ENCODE measurements at places on chromosomes 7 and 10.
A peak's percentile ranks its signal among the peaks of the same experiment; 100 is the strongest.

DNA sequence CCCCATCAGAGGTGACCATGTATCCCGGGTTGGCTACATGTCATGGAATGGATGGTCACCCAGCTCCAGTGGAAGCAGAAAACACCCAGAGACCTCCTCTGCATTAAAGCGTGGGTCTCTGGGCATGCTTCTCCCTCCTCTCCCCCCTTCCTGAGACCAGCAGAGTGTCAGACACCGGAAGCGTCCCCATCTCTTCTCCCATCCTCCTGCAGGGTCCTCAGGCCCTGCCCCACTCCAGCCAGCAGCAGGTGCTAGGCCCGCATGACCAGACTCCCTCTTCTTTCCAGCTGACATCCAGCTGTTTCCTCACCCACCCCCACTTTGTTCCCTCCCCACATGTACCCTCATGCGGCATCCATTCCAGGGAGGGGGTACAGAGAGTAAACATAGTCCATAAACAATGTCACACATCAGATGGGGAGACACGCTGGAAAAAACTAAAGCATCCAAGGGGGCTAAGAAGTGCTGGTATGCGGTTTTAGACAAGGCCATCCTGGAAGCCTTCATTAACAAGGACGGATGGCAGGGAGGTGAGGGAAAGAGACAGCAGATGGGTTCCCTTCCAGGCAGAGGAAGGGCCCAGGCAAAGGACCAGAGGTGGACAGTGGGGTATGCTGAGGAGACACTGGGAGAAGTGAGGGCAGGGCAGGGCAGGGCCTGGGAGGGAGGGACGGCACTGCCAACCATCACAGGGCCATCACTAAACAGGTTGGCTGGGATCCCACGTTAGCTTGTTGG, 12.5 kb upstream of the SLC18A3 start:
- no peak for DNase-seq

DNA sequence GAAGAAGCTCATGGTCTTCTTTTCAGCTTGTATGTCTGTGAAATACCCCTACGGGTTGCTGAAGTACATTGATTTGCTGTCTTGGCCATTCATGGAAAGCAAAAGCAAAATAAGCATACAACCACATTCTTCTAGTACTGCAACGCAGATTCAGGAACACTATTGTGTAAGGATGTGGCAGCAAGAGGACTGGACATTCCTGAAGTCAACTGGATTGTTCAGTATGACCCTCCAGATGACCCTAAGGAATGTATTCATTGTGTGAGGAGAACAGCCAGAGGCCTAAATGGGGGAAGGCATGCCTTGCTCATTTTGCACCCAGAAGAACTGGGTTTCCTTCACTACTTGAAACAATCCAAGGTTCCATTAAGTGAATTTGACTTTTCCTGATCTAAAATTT, 133.4 kb upstream of the ANKRD1 start:
- DNase-seq = no peak

DNA sequence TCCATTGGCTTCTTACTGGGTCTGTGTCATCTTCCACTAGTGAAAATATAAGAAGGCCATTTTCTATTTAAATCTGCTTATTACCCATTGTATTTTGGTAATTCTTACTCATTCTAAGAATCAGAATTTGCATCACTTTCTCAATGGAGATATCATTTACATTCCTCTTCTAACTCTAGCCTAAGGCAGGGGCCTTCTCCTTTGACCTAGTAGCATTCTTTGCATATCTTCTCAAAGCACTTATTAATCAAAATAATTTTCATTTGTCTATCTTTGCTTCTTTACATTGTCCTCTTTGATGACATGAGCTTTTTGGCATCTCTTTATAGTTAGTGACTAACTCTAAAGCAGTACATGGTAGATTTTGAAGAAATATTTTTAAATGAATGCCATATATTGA, 400.9 kb upstream of the SEMA3D start:
- DNase-seq = no peak

- DNase-seq = no peak
Observed at GRCh38 chr7:99422186-99422585, 13.4 kb downstream of the BUD31 start.

DNA sequence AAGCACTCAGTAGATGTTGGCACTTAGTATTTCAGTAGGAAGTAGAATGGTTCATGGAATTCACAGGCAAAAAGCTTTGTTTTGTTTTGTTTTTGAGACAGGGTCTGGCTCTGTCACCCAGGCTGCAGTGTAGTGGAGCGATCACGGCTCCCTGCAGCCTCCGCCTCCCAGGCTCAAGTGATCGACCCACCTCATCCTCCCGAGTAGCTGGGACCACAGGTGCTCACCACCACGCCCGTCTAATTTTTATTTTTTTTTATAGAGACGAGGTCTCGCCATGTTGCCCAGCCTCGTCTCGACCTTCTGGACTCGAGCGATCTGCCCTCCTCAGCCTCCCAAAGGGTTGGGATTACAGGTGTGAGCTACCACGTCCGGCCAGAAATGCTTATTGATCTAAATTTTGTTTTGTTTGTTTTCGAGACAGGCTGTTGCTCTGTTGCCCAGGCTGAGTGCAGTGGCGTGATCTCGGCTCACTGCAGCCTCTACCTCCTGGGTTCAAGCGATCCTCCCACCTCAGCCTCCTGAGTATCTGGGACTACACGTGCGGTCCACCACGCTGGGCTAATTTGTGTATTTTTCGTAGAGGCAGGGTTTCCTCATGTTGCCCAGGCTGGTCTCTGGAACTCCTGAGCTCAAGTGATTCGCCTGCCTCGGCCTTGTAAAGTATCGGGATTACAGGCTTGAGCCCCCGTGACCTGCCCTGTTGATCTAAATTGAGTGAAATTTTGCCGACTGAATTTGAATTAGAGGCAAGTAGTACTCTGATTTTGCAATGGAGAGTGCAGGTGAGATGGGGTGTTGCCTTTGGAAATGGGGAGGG, 1.7 kb downstream of the GLRX3 start:
- DNase-seq = no peak

- DNase-seq = no peak
Observed at GRCh38 chr7:21429021-21429420, 1.1 kb downstream of the SP4 start.

GRCh38 chr7:105487579-105488571, 34.2 kb downstream of the PUS7 start:
- no peak for DNase-seq

- peak; percentile 66 for DNase-seq
Observed at GRCh38 chr10:1368842-1369171, 312.6 kb downstream of the WDR37 start.

DNA sequence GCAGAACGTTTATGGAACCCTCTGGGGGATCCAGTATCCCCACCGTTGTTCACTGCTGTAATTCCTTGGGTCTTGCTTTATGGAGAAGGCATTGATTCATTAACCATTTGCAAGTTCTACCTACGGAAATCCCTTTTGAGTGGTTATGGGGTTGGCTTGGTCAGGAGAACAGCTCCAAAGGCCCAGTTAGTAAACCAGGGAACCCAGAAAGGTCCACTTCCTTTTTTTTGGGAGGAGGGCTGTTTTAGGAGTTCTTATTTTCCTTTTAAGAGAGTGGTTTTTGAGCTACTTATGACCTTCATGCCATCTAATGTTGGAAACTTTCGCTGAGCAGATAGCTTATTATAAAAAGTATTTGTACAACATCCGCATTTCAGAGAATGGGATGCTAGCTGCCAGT, 1.3 kb downstream of the POR start:
- DNase-seq = no peak
